Epithelial cell of proximal tubule (primary cell): ENCODE measurements at places on chromosomes 2 and 18. TPM values are rescaled to one million over a fixed set of nuclear protein-coding genes. Genes with fewer than 3 reads are reported as not detected.

Gene ALPP
- total RNA-seq, result not detected in 2 replicates

- DNase-seq, result no peak
Observed at GRCh38 chr2:234488913-234489451, 7.9 kb downstream of the ARL4C start.

DNA sequence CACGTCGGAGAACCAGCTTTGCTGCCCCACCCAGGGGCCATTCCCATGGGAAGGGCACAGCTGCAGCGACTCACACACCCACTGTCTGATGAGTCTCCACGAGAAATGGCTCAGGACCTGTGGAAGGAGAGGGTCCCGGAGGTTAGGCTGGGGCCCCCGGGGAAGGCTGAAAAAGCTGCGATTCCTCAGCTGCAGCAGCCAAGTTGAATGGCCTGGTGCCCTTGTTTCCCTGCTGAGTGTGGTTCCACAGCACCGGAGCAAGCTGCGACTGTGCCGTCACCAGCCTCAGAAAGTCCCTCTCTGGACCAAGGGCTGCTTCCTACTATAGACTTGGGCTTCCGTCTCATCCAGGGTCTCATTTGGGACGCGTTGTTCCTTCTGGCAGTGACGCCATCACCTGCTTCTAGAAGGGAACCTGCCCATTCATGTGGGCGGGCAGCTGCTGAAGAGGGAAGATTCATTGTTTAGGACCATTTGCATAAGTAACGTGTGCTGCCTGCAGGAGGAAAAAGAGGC lies 180.2 kb downstream of the INHBB start:
- DNase-seq, result no peak

Gene RAB27B
- total RNA-seq, result 1.7 and 2.1 TPM in 2 replicates

Gene DOK6
- 0.06 and 0.07 TPM in 2 replicates for total RNA-seq

Gene OSBPL6
- 2.9 and 3.1 TPM in 2 replicates for total RNA-seq

DNA sequence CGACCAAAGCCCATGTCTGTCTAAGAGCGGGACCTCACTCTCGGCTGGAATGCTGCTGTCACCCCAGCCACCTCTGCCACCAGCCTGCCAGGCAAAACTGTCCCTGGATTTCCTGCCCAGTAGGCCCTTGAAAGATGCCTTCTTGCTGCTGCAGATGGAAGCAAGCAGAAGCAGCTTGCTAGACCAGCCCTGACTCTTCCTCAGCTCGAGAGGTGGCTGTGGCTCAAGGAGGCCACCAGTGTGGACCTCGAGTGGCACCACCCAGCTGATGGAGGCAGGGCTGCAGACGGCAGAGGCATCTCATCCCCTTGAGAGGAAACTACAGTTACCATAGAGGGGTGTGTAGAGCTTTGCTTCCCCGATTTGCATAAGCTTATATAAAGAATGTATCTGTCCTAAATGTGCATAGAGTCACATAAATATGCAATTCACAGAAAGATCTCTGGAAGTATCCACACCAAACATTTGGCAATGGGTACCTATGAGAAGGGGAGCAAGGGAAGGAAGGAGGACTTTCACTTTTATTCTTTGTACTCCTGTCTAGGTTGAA lies 20.6 kb downstream of the ADCY3 start:
- no peak for DNase-seq

DNA sequence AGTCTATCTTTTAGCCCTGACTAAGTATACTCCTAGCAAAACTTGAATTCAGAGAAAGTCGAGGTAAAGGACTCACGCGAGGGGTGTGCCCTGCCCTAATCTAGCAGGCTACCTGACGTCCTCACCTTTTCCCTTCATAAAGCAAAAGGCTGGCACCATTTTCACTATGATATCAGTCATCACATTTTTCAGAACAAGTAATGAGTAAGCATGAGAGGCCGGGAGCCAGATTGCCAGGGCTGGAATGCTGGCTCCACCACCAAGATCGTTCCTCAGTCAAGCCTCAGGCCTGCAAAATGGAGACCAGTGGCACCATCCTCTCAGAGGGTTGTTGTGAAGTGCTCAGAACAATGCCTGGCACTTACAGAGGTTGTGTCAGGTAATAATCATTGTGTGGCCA lies 18.7 kb upstream of the NCKAP5 start:
- no peak for DNase-seq

Gene INPP5D
- 0.80 and 1.8 TPM in 2 replicates for total RNA-seq

- DNase-seq, result no peak
Observed at GRCh38 chr2:40164736-40165508, 287.0 kb downstream of the SLC8A1 start.

DNA sequence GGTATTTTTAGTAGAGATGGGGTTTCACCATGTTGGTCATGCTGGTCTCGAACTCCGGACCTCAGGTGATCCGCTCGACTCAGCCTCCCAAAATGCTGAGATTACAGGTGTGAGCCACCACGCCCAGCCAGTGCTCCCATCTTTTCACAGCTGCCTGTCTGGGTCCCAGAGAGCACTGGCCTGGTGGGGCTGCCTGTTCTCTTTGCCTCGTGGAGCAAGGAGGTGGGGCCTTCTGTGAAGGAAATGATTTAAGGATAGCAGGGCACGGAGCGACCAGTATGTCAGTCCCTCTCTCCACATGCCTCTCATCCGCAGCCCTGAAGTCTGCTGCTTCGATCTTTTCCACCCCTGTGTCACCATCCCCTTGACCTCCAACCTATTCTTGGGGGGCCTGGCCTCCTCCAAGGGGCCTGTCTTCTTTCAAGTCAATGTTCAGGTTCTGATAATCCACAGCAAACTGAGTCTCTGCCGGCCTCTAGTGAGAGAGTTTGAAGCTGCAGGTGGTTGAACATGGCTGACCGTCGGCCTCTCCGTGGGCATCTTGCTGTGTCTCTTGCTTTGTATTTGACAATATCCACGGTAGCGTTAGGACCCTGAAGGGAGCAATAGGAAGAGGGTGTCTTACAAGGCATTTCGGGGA lies 28.2 kb upstream of the GIGYF2 start:
- DNase-seq, result no peak

Gene SCN1A
- total RNA-seq, result not detected in 2 replicates

Gene MC4R
- total RNA-seq, result not detected in 2 replicates

DNA sequence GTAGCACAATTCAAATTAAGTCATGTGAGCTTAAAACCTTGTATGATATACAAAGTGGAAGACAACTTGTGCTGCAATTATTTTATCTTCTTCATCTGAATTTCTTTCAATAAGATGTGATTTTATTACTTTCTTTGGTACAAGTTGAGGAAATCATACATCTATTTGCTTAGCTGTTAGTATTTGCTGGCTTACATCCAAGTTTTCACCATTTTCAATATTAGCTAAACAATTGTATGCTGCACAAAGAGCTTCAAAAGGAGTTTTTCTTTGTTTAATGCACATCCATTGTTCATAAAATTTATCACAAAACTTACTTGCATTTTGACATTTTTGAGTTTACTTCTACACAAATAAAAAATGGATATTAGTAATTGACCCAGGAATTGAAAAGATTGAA lies 40.9 kb downstream of the SCN9A start:
- no peak for DNase-seq

- no peak for DNase-seq
Observed at GRCh38 chr2:11405599-11406266, 60.2 kb downstream of the E2F6 start.

Gene SULT1C4
- total RNA-seq, result 22.9 and 50.1 TPM in 2 replicates

DNA sequence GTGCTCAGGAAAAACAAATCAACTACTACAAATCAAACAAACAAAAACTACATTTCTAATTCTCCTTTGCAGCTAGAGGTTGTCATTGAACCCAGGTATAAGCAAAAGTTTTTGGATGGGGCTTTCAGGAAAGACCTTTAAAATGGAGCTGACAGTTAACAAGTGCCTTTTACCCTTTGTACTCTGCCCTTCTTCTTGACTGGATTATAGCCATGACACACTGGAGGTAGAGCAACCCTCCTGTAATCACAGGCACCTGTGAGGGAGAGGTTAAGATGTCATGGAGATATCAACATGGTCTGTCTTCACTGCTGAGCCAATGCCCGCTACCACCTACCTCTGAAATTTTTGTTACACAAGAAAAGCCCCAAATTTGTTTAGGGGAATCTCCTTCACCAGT lies 100.0 kb upstream of the GLS start:
- no peak for DNase-seq

DNA sequence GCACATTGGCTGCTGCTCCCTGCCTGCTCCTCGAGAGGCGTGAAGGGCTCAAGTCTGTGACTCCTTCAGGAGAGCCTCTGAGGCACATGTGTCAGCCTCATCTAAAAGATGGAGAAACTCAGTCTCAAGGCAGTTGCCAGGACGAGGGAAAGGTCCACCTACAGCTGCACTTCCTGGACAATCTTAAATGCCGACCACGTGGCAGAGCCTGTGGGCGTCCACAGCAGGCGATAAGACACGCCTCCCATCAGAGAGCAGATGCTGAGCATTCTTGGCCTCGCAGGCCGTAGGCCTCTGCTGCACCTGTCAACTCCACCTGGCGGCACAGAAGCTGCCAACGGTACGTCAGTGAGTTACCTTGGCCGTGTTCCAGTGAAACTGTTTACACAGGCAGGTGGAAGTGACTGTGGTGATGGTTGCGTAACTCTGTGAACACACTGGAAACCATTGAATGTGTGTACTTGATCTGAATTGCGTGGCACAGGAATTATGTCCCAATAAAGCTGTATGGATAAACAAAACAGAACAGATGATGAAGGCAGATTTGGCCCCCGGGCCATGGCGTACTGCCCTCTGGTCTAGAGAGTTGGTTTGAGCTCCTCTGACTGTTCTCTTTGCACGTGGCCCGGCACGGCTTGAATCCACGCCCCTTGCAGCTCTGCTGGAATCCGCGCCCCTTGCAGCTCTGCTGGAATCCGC lies 114.5 kb downstream of the RNF144A start:
- peak; percentile 61 for DNase-seq

- DNase-seq, result no peak
Observed at GRCh38 chr2:40452786-40453185, 896 bp upstream of the SLC8A1 start.

DNA sequence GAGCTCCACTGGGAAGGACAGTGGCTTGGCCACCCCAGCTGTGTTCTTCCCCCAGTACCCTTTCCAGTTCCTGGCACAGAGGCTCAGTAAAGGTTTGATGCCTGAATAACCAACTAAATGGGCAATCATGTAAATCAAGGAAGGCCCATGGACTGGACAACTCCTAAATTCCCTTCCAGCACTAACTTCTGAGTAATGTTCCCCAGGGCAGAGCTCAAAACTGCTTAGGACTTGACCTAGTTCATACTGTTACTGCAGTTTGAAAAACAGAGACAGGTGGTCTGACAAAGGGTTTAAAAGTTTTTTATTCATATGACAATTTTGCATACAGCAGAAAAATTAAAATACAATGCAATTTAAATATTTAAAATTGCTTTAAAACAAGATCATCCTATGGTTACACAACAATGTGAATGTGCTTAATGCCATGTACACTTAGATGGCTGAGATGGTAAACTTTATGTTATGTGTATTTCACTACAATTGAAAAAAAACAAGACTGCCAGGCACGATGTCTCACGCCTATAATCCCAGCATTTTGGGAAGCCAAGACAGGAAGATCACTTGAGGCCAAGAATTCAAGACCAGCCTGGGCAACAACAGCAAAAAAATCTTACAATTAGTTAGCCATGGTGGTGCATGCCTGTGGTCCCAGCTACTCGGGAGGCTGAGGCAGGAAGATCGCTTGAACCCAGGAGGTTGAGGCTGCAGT lies 26.2 kb downstream of the PCBP1 start:
- no peak for DNase-seq

- DNase-seq, result peak; percentile 66
Observed at GRCh38 chr2:158181171-158181570, 79.5 kb downstream of the UPP2 start.

- DNase-seq, result no peak
Observed at GRCh38 chr18:23301972-23302371, 151.1 kb upstream of the RIOK3 start.

- DNase-seq, result no peak
Observed at GRCh38 chr2:240179186-240179815, 38.8 kb upstream of the OTOS start.

- DNase-seq, result no peak
Observed at GRCh38 chr2:23649303-23649702, 264.3 kb downstream of the KLHL29 start.

Gene DNAJC5G
- total RNA-seq, result not detected in 2 replicates

DNA sequence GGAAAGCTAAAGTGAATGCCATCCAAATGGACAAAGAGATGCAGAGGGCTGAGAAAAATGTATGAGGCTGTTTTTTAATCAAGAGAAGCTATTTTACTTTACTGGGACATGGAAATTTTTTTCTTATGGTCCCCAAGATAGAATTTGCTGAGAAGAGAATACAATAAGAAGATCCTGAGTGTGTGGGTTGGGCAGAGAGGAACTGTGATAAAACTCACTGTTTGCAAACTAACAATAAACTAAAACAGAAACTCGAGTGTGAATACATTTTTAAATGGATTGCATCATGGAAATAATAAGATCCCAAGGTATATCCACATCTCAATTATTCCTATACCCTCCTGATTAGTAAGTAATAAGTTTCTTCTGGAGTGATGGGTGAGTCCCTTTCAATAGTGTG lies 4.4 kb downstream of the NEB start:
- no peak for DNase-seq

DNA sequence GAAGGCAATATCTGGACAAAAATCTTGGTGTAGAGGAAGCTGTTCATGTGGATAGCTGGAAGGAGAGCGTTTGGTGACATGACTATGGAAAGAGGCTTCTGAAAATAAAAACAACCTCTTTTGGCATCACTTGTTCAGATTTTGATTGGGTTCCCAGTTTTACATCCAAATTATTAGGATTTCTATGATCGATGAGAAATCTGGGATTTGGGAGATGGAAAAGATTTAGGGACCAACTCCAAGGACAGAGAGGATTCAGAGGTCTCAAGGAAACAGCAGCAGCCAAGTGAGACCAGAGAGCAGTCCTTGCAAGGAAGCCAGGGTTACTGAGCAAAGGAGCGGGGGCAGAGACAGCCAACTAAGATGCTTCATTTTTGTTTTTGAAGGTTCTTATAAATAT lies 441.7 kb downstream of the TRIB2 start:
- no peak for DNase-seq

DNA sequence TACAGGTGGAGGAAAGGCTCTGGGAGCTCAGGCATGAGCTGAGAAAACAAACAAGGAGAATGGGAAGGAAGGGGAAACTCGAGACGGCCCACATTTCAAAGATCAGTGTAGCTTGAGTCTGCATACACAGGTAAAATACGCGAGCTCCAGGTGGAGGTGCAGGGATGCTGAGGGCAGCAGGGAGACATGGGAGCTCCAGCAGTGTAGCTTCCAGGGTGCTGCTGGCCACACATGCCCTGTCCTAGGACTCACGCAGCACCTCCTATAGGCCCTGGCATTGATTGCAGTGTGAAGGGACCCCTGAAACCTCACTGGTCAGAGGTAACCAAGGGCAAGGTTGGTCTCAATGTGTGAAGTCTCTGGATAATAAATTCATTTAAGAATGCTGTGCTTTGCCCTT lies 362.8 kb upstream of the HS6ST1 start:
- DNase-seq, result no peak

- DNase-seq, result no peak
Observed at GRCh38 chr2:193315428-193316091, 1120.8 kb upstream of the TMEFF2 start.

- DNase-seq, result no peak
Observed at GRCh38 chr18:40019797-40020392, 1935.1 kb upstream of the PIK3C3 start.
